ENCODE measurements at places on chromosomes 13 and 19.
A peak's percentile ranks its signal among the peaks of the same experiment; 100 is the strongest.

- DNase-seq, result no peak
Measured at GRCh38 chr19:12606796-12607195, 3.8 kb downstream of the ZNF490 start.

DNA sequence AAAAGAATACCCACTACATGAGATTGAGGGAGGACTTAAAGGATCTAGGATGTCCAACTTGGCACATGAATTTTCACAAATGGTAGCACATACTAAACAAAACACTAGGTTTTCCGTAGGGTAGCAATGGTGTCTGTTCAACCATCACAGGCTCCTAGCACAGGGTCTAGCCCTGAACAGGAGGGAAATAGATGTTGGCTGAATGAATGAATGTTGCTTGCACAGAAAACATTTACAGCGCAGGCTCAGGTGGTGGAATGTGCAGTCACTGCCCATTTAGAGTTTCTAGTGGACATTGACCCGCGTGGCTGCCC, 1.9 kb upstream of the MYCBP2 start:
- DNase-seq, result no peak

GRCh38 chr13:75352641-75353327, 129.2 kb downstream of the TBC1D4 start:
- DNase-seq, result no peak

GRCh38 chr19:58274771-58275201, 4.0 kb upstream of the ZNF8 start:
- no peak for DNase-seq

- DNase-seq, result no peak
Measured at GRCh38 chr19:58551123-58551497, 3.8 kb downstream of the CHMP2A start.

DNA sequence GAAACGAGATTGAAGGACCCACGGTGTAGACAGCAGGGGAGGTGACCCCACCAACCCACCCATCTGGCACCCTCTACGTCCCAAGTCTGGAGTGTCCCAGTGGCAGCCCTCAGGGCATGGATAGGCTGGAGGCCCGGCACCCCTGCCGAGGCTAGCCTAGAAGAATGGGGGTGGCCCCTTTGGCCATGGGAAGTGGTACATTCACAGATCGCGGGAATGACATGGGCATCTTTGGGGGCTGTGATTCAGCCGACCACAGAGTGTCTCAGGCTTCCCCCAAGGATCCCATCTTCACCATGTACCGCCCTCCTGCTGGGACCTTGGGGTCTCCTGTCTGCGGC, 11.3 kb upstream of the MKNK2 start:
- DNase-seq, result no peak

DNA sequence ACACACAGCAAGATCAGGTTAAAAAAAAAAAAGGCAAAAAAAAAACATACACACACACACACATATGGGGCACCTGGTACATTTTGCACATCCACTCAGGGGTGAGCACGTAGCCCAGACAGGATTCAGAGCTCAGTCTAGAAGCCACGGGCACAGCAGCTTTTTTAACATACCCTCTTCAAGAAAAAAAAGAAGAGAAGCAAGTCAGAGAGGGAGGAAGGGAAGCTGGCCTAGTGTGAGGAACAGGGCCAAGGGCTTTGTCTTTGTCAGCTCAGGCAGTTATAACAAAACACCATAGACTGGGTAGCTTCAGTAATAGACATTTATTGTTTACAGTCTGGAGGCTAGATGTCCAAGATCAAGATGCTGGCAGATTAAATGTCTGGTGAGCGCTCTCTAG, 2.3 kb upstream of the TPM4 start:
- peak; percentile 42 for DNase-seq

GRCh38 chr13:73073050-73073449, 14.2 kb downstream of the KLF5 start:
- DNase-seq, result no peak

GRCh38 chr13:33487575-33488243, 202.2 kb upstream of the STARD13 start:
- DNase-seq, result no peak

- DNase-seq, result no peak
Measured at GRCh38 chr13:112144616-112145550, 77.9 kb downstream of the SOX1 start.

All from CD4-positive, alpha-beta T cell treated with Interleukin-6 at 100 ng/mL for 8 hours (primary cell).